ENCODE measurements at places on chromosomes 4 and X.

DNA sequence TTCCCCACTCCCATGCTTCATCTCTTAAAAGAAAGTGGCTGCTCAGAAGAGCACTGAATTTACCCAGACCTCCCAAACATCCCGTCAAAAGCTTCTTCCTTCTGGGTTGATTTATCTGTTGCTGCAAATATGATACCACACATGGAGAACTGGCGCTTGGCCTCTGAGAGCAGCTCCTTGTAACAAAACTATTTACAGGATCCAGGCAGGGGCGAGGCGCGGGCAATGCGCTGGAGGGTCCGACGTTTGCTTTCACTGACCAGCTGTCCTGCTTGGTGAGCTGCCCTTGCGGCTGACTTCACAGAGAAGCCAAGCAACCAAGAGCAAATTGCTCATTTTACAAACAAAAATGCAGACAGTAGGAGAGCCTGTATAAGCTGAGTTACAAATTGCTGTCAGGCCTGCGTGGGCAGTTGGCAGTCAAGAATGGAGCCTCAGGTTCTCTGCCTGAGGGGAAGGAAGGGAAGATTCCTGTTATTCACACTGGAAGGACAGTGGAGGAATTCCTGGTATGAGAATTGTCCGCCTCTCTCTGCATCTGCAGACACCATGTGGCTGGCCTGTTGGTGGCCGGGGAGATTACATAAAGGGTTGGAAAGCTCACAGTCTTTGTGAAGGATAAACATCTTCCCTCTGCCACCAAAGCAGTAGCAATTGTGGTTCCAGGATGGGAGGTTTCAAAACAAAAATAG, 192.2 kb upstream of the LEF1 start:
- no peak for DNase-seq

GRCh38 chr4:5469861-5470260, 238.5 kb downstream of the EVC2 start:
- DNase-seq, result no peak

- no peak for DNase-seq
Measured at GRCh38 chr4:184361443-184361842, 112.9 kb downstream of the IRF2 start.

GRCh38 chr4:189979196-189980047, 38.8 kb downstream of the FRG1 start:
- DNase-seq, result no peak

- DNase-seq, result peak; percentile 55
Measured at GRCh38 chrX:118459494-118459893, 36.1 kb upstream of the DOCK11 start.

GRCh38 chrX:20252381-20253231, 14.1 kb downstream of the RPS6KA3 start:
- no peak for DNase-seq

DNA sequence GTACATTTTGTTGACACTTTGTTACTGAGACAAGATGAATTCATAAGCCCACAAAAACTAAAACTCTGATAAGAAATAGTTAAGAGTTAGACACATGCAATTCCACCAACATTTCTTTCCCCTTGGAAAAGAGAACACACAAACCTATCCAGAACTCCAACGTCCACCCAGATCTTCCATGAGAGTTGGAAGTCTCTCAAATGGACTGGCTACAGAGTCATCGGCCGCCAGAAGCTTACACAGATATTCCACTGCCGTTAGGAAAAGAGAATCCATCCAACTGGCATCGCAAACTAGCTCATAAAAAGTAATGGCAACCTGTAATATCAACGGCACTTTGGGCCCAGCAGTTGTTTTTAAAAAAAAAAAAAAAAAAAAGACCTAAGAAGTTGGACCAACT, 114.7 kb downstream of the PRKX start:
- DNase-seq, result no peak

GRCh38 chrX:117487421-117487820, 629.2 kb downstream of the KLHL13 start:
- DNase-seq, result no peak

DNA sequence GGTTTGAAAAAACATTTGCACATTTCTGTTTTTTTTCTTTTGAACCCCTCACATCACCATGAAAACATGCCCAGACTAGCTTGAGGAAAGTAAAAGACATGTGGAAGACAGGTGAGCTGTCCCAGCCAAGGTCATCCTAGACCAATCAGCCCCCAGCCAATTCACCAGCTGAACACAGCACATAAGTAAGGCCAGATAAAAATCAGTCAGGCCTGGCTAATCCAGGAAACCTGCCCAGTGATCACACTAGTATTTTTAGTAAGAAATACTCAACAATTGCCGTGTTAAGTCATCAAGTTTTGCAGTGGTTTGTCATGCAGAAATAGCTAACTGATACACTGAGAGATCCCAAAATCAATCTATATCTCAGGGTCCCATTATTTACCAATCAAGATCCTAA, 4.4 kb upstream of the SMR3A start:
- DNase-seq, result no peak

GRCh38 chr4:94550352-94550751, 98.6 kb downstream of the PDLIM5 start:
- DNase-seq, result no peak

GRCh38 chr4:124907881-124908280, 195.3 kb upstream of the ANKRD50 start:
- no peak for DNase-seq

DNA sequence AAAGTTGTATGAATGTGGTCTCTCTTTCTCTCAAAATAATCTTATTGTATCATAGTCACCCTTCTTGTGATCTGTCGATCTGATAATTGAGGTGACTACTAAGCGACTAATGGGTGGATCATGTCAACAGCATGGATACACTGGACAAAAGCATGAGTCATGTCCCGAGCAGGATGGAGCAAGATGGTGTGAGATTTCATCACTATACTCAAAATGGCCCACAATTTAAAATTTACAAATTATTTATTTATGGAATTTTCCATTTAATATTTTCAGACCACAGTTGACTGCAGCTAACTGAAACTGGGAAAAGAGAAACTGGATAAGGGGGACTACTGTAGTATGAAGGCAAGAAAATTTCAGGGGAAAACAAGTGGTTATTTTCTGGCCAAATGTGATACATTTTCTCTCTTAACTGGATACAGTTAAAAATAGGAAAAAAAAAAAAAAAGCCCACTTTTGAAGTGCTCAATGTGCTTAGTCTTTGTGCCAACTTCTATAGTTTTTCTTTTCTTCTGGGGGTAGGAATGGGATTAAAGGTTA, 25.3 kb downstream of the FAM241A start:
- DNase-seq, result no peak

DNA sequence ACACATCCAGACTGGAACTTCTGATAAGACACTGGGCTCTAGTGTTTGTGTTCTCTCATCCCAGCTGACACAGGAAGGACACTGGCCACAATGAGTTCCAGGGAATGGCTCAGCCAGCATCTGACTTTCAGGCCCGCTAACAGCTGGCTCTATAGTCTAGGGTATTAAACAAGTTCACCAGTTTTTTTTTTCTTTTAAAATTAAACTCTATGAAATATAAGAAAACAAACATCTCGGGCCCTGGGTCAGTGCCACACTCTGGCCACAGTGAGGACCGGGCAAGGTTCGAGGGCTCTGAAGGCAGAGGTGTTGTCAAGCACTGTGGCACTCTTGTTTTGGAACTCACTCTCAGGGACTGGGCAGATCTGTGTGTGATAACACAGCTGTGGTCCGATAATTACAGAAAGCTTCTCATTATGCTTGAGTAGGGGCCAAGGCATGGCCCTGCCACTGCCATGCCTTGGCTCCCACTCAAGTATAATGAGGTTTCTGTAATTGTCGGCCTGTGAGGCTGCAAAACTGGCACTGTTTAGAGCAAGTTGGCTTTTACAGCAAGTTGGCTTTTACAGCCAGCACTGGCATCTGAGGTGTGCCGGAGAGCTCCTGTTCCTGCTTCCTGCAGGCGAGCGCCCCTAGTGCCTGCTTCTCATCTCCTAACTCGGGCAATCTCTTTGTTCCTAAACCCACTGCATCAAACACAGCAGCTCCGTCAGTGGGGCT, 62.8 kb downstream of the PPP1R2C start:
- DNase-seq, result peak; percentile 51

DNA sequence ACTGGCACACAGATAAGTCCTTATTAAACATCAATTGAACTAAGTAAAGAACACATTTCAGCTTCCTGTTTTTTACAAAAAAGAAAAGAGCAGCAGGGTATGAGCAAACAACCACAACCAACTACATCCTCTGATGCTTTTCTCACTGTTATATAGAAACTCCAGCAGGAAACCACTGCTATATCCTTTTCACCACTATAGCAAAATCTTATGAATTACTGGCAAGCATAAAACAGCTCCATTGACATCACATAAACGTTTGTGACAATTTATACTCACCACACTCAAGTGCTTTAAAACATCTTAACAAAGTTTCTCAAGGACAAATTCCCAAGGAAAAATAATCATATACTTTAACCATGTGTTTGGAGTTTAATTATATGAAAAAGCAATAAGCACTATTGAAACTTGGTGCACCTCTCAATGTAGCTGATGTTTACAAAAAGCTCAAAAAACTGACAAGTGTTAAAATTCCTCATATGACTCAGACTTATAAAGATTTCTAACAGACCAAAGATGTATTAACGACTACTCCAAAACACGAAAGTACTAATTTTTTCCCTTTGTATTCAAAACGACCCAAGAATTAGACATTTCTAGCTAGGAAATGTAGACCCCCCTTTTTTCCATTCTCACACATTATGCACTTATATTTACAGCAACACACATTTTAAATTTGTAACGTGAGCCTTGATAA, 12.9 kb downstream of the GPRIN3 start:
- DNase-seq, result no peak

- no peak for DNase-seq
Measured at GRCh38 chr4:182748283-182748682, 168.9 kb downstream of the DCTD start.

- DNase-seq, result peak; percentile 52
Measured at GRCh38 chrX:15675490-15675921, 10.9 kb upstream of the CLTRN start.

DNA sequence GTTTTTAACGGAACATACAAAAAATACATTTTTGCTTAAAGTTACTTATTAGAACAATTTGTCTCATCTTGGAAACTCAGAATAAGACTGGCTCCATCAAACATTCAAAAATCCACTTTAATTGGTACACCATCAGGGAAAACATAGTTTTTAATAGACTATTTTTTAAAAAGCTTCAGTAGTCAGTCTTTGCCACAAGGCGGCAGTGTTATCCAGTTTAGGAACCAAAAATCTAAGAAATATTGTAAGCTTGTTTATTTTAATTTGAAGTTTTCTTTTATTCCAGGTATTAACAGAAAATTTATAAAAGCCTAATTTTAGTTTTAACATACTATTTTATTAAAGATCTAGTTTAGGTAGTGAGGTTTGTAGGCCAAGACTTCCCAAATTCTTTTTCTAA, 107.7 kb downstream of the APOOL start:
- peak; percentile 3 for DNase-seq

- DNase-seq, result peak; percentile 89
Measured at GRCh38 chrX:85003655-85004244, at the start of gene APOOL. TSS of gene APOOL (plus strand) at chrX:85003877. CDS start at chrX:85003913, 36 bp downstream.

DNA sequence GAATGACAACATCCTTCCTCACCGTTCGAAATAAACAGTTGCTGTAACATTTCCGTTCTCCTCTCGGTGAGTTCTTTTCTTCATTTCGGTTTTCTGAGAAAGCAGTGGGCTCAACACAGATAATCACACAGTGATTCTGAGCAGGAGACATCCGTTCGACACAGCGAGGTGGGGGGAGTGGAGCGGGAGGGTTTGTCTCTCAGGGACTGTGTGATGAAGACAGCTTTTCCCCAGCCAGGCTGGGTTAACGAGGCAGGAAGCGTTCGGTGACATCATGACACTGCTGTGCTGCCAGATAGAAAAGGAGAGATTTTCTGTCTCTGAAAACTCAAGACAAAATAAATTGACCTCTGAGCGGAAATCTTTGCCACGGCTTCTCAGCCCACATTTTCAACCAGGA, 119.3 kb downstream of the CRLF2 start:
- no peak for DNase-seq

DNA sequence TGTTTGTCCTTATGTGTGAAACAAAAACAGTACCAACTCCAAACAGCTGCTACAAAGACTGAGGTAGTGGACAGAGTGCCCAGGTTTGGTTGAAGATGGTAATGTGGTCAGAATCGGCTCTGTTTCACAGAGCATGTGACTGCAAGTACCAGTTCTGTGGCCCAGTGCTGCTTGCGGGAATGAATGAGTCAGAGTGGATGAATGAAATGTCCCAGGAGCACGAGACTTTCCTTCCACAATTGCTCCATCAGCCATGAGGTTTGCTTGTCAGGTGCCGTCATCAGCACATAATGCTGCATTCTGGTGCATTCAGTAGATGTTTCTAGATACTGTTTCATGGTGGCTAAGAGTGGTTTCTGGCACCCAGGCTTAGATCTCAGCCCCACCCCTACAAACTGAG, 84.2 kb downstream of the GPR143 start:
- DNase-seq, result no peak

GRCh38 chr4:168604496-168605373, 107.9 kb downstream of the PALLD start:
- no peak for DNase-seq

GRCh38 chrX:133838761-133839676, 146.4 kb downstream of the GPC3 start:
- DNase-seq, result no peak

- DNase-seq, result no peak
Measured at GRCh38 chr4:71006203-71006907, 12.9 kb downstream of the DCK start.

DNA sequence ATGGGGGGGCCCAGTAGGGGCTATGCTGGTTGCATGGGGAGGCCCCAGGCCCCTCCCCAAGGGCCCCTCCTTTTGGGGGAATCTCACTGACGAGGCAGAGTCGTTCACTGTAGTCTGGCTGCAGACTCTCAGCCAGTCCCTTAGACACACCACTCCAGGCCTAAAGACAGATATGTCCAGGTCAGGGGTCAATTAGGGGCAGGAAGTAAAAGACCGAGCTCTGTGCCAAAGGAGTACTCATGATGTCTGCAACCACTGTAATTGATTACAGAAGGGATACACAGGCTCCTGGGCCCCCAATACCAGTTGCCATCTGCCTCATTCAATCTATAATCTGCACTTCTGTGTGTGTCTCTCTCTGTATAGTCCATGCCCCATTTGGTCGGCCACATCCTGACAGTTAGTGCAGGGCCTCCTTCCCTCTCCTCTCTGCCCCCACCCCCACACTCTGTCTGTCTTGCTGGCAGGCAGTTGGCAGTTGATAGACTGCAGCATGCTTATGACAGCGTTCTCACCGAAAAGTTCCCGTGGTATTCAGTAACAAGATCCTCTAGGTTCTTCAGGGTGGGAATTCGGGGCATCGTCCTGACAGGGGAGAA, 1.3 kb upstream of the CXorf65 start:
- no peak for DNase-seq

GRCh38 chrX:18377796-18378195, 23.3 kb upstream of the SCML2 start:
- DNase-seq, result peak; percentile 18
